LoVo (cell line): ENCODE measurements at places on chromosomes 6 and 20.

DNA sequence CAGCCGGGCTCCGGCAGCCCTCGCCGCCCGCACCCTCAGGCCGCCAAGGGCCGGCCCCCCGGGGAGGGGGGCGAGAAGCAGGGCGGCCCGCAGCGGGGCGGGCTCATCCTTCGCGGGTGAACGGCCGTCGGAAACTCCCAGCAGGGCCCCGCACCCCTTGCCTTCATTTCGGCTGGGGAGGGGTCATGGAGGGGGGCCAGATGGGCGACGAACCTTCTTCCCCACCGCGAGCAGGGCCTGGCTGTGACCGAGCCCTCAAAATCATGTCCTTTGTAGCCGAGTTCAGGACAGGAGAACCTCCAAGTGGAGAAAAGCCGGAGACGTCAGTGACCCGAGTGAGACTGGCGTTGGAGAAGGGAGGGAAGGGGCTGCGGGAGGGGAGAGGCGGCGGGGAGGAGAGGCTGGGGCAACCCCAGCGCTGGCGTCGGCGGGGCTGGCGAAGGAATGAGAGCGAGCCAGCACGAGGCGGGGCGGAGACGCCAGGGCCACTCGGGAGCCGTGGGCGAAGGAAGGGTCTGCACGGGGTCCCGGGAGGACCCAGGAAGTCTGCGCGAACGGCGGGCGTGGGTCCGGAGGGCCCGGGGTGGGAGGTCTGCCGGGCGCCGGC is 571 bp upstream of the FOXC1 start:
- no peak for DNase-seq

- DNase-seq = peak; percentile 6
These were observed 1.3 kb upstream of the GTSF1L start for GRCh38 chr20:43727980-43728590.

DNA sequence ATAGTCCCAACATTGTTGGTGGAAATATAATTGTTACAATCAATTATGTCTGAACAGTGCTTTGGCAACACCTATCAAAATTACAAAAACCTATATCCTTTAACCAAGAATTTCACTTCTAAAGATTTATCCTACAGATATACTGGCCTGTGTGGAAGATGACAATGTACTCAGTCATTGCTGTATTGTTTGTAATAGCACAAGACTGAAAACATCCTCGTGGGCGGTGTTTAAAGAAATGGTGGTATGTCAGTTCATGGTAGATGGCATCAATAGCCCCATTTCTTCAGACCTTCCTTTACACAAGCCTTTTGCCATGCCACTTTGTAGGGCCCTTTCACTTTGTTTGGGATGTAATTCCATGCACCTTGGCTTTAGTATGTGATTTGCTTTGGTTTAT is 9.8 kb upstream of the TPBG start:
- no peak for DNase-seq

DNA sequence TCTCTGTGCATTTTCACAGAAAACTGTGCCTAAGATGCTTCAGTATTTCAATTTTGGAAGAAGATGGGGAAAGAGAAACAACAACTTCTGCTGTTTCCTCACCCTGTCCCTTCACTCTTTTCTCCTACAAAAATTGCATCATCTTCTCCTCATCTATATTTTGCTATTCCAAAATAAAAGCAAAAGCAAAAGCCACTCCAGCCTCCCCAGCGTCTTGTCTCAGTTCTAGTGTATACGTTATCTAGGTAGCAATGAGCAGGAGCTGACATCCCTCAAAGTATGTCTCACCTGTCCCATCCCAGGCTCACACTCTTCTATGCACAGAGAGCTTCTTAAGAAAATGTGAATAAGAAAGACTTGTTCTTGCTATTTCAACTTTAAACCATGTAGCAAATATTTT is 163.8 kb upstream of the TAB2 start:
- no peak for DNase-seq

- no peak for DNase-seq
These were observed 60.0 kb upstream of the EZR start for GRCh38 chr6:158879180-158879579.

DNA sequence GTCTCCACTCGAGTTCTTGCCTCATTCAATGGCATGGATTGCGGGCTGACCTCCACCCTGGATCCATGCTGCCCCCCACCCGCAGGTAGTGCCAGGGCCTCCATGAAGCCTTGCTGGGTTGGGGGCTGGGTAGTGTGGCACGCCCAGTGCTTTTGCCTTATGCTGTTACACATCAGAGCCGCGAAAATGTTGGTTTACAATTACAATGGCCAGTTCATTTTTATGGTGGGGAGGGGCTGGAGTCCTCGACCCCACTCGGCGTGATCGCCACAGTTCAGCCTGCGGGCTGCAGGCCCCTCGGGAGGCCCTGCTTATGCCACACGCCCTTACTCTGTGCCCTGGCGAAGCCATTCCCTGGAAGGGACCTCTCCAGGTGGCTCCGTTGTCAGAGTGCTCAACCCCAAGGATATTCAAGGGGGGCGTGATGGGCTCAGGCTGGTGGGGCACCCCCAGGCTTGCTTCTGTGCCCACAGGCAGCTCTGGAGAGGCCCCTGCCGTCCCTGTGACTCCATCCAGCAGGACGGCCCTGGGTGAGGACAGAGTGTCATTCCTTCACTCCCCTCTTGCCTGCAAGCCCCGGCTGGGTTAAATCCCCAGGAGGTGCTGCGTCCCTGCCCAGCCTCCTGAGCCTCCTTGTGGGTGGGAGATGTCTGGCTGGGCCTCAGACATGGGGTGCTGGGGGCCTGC is 14.8 kb downstream of the ITPA start:
- DNase-seq = no peak

GRCh38 chr20:48458601-48459385 is 369.0 kb downstream of the PREX1 start:
- DNase-seq = no peak

DNA sequence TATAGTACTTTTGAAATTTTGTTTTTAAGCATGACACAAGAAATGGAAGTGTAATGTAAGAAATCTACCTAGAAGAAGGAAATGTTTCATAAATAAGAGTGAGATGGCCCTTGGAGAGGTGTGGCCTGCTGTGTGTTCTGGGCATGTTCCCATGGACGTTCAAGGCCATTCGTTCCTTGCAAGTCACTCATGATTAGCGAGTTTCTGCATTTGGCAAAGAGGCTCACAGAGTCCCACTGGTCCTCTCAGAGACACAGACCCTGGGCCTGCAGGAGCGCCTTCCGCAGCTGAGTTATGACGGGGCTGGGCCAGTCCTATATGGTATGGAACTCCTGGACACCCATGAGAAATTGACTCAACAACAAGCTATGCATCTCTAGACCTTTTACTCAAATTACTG is 7.2 kb downstream of the THBS2 start:
- DNase-seq = no peak

- DNase-seq = no peak
These were observed 19.7 kb downstream of the PLCB4 start for GRCh38 chr20:9088556-9088955.

DNA sequence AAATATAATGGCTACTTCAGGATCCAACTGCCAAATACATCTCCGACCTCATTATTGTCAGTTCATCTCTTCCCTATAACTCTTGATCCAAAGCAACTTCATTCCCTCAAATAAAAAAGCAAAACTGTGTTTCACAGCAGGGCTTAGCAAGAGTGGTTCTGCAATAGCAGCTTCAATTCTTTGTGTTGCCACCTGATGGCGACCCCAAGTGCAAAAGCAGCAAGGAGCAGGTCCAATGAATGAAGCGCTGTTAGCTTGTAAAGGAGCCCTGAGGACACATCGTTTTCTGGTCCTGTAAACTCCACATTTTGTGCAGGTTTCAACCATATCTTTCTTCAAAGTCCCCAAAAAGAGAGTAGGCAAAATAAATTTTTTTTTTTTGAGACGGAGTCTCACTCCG is 19.6 kb downstream of the RTN4IP1 start:
- peak; percentile 4 for DNase-seq

GRCh38 chr20:10490257-10490656 is 55.2 kb downstream of the SLX4IP start:
- DNase-seq = no peak

DNA sequence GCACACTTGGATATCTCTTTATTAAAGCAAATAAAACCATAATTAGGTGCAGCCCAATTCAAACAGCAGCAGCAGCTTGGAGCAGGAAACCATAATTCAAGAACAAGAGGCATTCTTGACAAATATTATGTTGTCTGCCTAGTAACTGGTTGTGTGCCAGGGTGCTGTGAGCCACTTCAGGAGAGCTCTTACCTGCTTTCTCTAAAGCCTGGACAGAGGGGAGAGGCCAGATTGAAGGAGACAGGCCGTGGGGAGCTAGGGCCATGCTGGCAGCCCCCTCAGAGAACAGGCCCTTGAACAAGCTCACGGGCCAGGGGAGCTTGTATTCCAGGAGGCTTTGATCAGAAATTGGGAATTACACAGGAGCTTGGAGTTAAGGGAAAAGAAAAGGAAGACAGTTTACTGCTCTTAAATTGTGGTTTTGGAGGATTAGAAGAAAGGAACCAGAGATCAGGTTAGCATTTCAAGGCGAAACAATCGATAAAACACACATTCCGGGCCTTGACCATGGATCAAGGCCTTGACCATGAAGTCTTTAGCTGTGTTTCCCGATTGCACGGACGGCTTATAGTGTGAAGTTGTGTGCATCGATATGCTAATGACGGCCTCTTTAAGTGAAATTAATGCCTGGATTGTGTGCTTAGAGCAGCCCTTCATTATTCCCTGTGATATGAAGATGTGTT is 69.8 kb upstream of the NKX2-2 start:
- DNase-seq = no peak

DNA sequence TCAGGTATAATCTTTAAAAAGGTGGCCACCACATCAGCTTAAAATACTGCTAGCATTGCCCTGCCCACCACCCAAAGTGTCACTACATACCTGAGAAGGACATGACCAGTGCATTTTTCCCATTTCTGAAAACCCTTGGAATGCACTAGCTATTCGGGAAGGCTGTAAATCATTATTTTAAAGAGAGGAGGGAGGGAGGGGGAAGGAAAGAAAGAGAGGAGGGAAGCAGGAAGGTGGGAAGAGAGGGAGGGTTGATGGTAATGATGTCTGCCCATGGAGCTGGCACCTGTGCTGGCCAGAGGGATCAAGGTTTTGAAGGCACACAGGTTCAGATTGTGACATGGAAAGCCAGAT is 32.4 kb downstream of the VAPB start:
- no peak for DNase-seq

- DNase-seq = no peak
These were observed 258.1 kb downstream of the BMP2 start for GRCh38 chr20:7025635-7026034.

- DNase-seq = no peak
These were observed 612.3 kb upstream of the BTBD3 start for GRCh38 chr20:11305406-11305805.

- DNase-seq = no peak
These were observed 556 bp downstream of the NKX2-4 start for GRCh38 chr20:21396599-21397340.

DNA sequence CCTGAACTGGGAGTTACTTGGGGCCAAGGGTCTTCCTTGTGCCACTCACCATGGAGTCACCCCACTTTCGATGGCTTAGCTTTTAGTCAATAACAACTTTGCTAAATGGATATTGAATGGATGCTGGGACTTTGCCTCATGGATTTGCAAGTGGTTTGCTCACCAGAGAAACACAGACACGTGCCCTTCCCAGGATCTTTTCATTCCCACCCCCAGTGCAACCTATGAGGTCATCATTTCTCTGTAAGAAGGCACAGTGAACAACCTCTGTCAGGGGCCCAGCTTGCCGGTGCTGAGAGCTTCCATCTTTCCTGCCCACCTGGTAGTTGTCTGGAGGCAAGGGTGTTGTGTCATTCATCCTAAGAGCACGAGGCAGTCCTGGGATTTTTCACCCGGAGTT is 256.8 kb upstream of the PMEPA1 start:
- no peak for DNase-seq

DNA sequence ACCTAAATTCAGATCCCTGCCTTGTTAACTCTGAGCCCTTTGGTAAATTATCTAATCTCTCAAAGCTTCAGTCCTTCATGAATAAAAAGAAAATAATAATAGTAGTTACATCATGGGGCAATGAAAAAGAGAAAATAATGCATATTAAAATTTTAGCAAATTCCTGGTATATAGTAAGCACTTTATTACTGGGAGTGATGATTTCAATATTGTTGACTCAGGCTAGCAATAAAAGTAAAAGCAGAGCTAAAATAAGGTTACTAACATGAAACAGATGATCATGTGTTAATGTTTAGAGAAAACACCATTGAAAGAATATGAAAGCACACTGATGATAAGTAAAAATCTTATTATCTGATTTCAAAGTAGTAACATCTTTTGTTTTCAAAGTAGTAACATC is 13.6 kb downstream of the GINS1 start:
- DNase-seq = no peak

DNA sequence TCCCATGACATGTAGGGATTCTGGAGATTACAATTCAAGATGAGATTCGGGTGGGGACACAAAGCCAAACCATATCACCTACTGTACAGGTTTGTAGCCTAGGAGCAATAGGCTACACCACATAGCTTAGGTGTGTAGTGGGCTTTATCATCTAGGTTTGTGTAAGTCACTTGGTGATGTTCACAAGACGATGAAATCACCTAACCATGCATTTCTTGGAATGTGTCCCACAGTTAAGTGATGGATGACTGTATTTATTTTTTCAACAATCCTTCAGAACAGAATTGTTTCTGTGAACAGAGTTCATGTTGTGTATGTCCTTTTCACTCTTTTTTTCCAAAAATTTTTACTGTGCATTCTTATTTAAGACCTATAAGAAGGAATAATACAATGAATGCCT is 76.1 kb downstream of the DTD1 start:
- no peak for DNase-seq

DNA sequence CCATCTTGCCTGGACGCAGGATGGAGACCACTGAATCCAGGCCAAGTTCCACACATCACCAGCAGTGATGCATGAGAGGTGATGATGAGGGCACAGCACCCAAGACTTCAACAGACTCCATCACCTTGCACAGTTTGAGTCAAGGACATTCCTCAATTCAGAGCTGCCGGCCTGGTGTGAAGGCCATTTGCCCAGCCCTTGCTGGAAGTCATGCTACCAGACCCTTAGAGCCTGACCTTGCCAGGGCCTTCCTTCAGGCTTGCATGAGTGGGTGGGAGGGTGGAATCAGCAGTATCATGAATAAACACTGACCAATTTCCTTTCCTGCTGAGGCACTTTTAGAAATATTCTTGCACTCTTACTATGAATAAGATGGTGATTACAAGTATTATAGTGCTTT is 130.2 kb upstream of the SSTR4 start:
- no peak for DNase-seq

DNA sequence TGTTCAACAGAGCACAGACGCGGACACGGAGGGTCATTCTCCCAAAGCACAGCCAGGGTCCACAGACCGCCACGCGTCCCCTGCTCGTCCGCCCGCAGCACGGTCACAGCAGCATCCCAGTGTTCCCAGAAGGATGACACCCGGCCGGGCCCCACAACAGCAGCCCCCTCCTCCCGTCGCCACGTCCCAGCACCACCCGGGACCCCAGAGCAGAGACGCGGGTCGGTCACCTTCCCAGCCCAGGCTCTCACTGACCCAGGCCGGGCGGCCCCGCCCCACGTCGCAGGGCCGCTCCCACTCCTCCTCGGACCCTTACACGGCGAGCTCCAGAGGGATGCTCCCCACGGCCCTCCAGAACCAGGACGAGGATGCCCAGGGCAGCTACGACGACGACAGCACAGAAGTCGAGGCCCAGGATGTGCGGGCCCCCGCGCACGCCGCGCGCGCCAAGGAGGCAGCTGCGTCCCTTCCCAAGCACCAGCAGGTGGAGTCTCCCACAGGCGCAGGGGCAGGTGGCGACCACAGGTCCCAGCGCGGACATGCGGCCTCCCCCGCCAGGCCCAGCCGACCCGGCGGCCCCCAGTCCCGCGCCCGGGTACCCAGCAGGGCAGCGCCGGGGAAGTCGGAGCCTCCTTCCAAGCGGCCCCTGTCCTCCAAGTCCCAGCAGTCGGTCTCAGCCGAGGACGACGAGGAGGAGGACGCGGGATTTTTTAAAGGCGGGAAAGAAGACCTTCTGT is 64.3 kb downstream of the FNDC1 start:
- no peak for DNase-seq
